ENCODE measurements at places on chromosomes 5 and 9.

DNA sequence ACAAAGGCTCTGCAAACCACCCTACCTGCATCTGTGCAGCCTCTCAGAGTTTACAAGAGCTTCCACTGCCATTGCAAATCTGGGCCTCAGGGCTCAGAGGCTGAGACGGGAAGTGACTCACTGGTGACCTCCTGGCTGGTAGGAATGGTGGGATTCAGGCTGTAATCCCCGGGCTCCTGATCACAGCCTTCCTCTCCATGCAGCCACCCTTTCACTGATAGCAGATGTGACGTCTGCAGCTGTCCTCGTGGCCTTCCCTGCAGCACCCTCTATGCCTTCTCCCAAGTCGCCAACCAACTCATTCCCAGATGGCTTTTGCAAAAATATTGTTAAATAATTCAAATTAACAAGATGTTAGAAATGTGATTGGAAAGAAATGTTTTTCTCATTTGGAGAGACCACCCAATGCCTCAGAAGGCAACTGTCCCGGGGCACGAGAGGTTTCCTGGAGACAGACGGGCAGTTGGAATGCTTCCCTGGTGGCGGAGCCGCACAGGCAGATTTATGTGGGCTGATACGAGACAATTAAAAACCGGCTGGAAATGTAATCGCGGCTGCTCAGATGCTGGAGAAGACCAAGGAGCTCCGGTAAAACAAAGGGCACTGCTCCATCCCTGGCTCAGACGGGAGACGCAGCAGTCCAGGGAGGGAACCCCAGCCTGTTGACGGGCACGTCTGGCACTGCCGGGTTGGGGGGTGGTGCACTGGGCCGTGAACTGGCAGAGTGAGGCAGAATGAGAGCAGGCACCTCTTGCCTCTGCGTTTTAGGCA is 34.4 kb upstream of the SLC25A51 start:
- no peaks in the 10 kb centered on the region for H3K36me3 ChIP-seq
- no peak overlapping the region for H3K4me3 ChIP-seq
- DNase-seq = no peak
- H3K4me1 ChIP-seq = no peaks in the 10 kb centered on the region
- H3K27ac ChIP-seq = no peak overlapping the region

DNA sequence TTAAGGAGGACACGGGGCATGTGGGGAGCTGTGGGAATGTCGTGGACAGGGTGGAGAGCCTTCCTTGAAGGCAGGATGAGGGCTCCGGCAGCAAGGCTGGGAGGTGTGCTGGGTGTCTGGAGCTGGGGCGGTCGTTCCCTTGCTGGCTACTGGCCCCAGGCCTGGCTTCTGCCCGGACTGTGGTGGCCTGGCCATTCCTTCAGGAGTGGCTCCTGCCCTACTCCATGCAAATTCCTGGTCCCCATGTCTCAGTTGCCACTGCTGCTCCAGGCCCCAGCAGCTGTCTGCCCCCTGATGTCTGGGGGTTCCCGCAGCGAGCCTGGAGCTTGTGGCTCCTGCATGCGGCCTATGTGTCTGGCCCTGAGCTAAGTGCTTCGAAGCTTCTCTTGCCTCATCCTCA is 21.9 kb downstream of the IER5L start:
- no peaks in the 10 kb centered on the region for H3K36me3 ChIP-seq
- H3K4me3 ChIP-seq = no peak overlapping the region
- no peaks in the 10 kb centered on the region for H3K27me3 ChIP-seq
- no peaks in the 10 kb centered on the region for H3K4me1 ChIP-seq

DNA sequence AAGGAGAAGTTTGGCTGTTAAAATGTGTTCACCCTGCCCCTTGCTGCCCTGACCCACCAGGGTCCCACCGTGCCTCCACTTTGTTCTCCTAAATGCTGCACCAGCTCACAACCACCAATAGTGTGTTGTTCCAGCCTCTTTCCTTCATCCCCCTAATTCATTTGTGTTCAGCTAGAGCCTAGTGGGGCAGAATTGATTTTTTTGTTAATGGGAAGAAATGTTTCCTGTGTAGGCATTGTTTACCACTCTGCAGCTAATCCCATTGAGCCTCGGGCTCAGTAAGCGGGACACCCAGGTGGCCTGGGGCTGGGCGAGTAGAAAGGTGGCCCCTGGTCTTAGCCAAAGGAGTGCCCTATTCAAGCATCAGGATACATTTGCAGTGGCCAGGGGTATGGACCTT is 127.6 kb downstream of the MVB12B start:
- no peaks in the 10 kb centered on the region for H3K27me3 ChIP-seq
- DNase-seq = no peak
- no peaks in the 10 kb centered on the region for H3K36me3 ChIP-seq
- no peaks in the 10 kb centered on the region for H3K4me1 ChIP-seq

- H3K4me3 ChIP-seq = no peak overlapping the region
- H3K36me3 ChIP-seq = no peaks in the 10 kb centered on the region
- DNase-seq = no peak
- H3K27me3 ChIP-seq = no peaks in the 10 kb centered on the region
- H3K4me1 ChIP-seq = peaks cover 7% of the 10 kb centered on the region
These were observed 35.7 kb upstream of the TRIM14 start for GRCh38 chr9:98154678-98155077.

DNA sequence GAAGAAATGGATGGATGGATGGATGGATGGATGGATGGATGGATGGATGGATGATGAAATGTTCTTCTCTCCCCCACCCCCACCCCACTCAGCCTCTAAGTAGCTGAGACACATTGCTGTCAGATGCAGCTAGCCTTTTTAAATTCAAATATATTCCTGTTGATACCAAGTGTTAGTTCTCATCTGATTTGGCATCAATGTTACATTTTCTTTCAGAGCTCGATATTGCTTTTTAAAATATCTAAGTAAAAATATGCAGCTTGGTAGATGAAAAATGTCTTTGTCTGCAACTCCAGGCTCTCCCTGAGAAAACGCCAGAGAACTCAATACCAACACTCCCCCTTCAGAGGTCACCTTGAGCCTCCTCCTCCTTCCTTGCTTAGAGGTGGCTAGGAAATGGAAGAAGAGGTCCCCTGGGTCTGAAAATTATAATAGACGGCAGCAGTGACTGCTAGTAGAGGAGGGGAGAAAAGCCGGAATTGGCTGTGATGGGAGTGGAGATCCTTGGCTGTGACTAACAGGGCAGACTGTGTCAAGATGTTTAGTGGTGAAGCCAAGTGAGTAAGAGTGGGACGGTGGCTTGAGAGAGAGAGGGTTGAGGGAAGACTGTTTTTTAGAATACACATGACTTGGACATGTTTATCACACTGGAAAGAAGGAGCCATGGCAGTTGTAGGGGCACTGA is 156.0 kb downstream of the ZNF462 start:
- no peaks in the 10 kb centered on the region for H3K4me1 ChIP-seq
- DNase-seq = no peak
- no peak overlapping the region for H3K4me3 ChIP-seq

All from activated CD4-positive, alpha-beta memory T cell treated with anti-CD3 and anti-CD28 coated beads for 36 hours (primary cell).